ENCODE measurements at places on chromosomes 12 and 14.

DNA sequence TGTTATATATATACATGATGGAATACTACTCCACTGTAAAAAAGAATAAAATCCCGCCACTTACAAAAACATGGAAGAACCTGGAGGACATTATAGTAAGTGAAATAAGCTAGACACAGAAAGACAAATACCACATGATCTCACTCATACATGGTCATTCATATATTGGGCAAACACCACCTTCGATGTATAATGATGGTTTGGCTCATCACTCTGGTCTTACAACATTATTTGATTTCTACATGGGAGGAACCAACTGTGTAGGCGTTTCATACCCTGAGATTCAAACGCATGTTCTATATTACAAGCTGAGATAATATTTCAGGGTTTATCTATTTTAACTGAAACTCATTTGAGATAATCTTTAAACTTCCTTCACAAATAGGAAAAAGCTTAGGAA lies 48.3 kb downstream of the ABCD2 start:
- no peak for DNase-seq

DNA sequence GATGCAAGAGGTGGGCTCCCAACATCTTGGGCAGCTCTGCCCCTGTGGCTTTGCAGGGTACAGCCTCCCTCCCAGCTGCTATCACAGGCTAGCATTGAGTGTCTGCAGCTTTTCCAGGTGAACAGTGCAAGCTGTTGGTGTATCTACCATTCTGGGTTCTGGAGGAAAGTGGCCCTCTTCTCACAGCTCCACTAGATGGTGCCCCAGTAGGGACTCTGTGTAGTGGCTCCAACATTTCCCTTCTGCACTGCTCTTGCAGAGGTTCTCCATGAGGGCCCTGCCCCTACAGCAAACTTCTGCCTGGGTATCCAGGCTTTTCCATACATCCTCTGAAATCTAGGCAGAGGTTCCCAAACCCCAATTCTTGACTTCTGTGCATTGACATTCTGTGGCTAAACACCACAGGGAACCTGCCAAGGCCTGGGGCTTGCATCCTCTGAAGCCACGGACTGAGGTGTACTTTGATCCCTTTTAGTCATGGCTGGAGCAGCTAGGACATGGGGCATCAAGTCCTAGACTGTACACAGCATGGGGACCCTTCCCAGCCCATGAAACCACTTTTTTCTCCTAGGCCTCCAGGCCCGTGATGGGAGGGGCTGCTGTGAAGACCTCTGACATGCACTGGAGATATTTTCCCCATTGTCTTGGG lies 24.0 kb upstream of the SLC38A1 start:
- no peak for DNase-seq

GRCh38 chr14:55097881-55098560 lies 31.0 kb upstream of the LGALS3 start:
- no peak for DNase-seq

GRCh38 chr12:61687407-61687806 lies 572.8 kb upstream of the USP15 start:
- no peak for DNase-seq

DNA sequence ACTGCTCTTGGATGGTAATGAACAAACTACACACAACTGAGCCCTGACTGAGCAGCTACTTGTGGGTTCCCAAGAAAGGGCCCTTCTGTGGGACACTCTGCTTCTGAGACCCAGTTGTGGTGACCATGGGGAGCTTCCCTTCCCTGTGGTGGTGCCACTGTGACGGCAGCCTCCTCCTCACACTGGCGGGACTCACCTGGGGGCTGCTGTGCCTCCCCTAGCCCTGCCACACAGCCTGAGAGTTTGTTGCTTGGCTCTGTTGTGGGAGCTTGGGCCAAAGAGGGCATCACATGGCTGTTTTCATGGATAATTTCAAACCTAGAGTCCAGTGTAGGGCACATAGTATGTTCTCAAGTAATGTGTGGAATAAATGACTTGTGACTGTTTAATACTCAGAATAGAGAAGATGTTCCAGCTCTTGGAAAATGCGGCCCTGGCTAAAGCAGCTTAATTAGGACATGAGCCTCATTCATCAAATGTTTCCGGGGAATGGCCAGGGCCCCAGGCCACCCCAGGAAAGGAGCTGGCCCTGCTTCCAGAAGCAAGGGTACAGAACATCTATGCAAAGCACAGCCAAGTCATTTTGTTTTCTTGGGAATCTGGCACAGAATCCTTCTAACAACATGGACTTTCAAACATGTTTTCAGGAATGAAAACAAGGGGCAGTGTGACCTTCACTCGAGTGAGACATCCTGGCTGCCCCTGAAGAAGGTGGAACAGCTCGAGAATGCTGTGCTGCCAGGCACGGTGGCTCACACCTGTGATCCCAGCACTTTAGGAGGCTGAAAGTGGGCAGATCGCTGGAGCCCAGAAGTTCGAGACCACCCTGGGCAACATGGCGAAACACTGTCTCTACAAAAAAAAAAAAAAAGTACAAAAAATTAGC lies 21.2 kb downstream of the ZFYVE21 start:
- no peak for DNase-seq

DNA sequence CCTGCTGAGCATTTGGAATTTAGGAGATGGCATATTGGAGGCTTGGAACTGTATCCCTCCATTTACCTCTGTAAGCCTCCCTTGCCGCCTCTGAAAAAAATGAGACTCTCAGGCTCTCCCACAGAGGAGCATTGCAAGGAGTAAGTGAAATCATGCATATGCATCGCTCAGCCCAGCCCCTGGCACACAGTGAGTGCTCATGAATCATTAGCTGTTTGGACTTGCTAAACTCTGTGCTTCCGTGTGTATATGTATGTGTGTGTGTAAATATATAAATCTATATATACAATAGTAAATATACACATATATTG lies 17.1 kb upstream of the TBX3 start:
- DNase-seq, result no peak

- DNase-seq, result no peak
Measured at GRCh38 chr12:67909091-67909531, 80.1 kb upstream of the IFNG-AS1 start.

- no peak for DNase-seq
Measured at GRCh38 chr14:35213143-35213788, 78.9 kb upstream of the PSMA6 start.

Data from NCI-H524 treated with DMSO at 0.1 percent for 48 hours (cell line).